ENCODE measurements at places on chromosomes 16 and 17.

- DNase-seq = no peak
Observed at GRCh38 chr16:85083051-85083639, 29.1 kb downstream of the CIBAR2 start.

- DNase-seq = no peak
Observed at GRCh38 chr17:43536236-43536992, 9.7 kb downstream of the ETV4 start.

DNA sequence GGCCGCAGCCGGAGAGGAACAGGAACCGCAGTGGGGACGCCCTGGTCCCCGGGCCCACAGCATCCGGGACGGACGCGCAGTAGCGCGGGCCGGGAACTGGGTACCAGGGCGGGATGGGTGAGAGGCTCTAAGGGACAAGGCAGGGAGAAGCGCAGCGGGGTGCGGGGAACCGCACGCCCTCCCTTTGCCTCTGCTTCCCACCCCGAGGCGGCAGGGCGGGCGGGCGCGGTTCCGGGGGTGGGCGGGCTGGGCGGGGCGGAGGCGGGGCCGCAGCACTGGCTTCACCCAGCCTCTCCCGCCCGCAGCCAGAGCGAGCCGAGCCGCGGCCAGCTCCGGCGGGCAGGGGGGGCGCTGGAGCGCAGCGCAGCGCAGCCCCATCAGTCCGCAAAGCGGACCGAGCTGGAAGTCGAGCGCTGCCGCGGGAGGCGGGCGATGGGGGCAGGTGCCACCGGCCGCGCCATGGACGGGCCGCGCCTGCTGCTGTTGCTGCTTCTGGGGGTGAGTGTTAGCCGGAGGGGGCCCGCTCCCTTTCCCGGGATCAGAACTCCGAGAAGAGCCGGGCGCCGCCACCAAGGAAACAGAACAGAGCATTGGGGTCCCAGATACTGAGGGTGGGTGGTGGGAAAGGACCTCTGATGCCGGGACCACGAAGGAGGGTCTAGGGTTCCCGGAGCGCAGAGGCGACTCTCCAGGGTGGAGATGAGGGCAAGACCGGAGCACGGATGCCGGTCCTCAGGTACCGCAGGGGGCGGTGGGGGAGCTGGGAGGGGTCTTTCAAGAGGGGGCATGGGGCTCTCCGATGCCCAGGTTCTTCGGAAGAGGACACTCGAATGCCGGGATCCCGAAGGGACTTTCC lies at the start of gene NGFR:
TSS of gene NGFR (plus strand) at position 308 of the 856 bp plus-strand sequence. CDS start at position 433, 125 bp downstream.
- no peak for DNase-seq

DNA sequence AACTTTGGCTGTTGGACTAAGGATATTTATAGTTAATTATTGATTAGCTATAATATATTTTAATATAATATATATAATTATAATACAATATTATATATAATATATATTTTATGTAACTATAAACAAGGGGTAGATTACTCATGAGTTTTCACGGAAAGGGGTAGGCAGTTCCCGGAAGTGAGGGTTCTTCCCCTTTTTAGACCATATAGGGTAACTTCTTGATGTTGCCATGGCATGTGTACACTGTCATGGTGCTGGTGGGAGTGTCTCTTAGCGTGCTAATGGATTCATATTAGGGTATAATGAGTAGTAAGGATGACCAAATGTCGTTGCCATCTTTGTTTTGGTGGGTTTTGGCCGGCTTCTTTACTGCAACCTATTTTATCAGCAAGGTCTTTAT lies 315.6 kb downstream of the WWOX start:
- DNase-seq = no peak

GRCh38 chr17:68296217-68297191 lies 5.2 kb downstream of the ARSG start:
- no peak for DNase-seq

GRCh38 chr16:52535076-52535475 lies 11.9 kb downstream of the TOX3 start:
- DNase-seq = no peak

DNA sequence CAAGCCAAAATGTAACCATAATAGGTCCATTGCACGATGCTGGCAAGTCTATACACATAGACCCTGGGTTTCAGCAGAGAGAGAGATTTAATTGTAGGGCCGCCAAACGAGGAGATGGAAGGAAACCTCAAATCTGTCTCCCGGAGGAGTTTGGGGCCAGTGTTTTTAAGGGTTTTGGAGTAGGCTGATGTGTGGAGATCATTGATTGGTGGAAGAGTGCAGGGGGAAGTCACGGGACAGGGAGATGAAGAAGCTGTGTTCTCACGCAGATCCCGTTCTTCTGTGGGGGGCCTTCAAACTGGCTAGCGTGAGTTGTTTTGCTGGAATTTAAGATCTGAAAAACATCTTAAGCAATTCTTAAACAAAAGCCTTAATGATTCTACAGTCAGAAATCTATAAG lies 84.8 kb downstream of the KATNIP start:
- DNase-seq = no peak

DNA sequence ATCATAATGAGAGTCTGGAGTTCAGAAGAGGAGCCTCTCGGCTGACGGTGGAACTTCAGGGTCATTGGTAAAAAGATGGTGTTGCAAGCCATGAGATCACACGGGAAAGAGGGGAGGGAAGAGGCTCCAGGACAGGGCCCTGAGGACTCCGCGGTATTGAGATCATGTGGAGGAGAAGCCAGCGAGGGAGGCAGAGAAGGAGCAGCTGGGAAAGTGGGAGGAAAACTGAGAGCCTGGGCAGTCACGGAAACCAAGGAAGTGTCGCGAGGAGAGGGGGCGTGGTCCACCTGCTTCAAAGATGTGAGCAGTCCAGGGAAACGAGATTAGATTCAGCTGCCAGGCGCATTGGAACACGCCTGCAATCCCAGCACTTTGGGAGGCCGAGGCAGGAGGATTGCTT lies 27.7 kb upstream of the SBK1 start:
- no peak for DNase-seq

GRCh38 chr17:52138350-52138749 lies 20.2 kb downstream of the CA10 start:
- DNase-seq = no peak

- no peak for DNase-seq
Observed at GRCh38 chr17:28514561-28515002, 8.4 kb downstream of the FOXN1 start.

DNA sequence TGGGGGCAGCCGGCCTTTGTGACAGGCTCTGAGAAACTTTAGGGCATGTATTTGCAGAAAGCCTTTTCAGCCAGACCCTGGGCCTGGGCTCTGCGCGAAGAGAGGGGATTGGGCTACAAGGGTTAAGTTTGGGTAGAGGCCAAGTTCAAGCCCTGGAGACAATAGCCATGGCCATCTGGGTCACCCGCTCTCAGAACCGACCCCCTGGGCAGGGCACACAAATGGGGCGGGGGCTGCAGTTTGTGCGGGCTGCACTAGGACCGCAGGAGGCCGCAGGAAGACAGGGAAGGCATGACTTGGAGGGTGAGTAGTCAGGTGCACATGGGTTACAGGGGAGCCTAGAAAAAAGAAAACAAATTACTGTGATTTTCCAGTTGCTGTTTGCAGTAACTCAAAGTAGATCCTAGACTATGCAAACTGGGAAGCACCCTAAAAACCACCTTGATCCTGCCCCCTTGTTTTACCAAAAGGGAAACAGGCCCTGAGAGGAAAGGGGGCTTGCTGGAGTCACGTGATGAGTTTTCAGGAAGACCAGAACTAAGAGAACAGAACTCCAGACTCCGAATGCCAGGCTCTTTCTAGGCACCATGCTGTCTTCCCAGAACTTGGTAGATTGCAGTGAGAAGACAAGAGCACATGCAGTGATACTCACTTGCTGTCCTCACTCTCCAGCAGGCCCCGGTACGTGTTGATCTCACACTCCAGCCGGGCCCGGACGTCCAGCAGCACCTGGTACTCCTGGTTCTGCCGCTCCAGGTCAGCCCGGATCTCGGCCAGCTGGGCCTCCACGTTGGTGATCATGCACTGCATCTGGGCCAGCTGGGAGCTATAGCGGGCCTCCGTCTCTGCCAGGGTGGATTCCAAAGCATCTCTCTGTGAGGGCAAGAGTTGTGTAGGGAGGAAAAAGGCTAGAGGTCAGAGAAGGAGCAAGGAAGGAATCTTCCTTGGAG lies 3.8 kb downstream of the KRT35 start:
- no peak for DNase-seq

- DNase-seq = no peak
Observed at GRCh38 chr16:4113358-4114256, 2.6 kb downstream of the ADCY9 start.
